Peyer's patch (tissue), 4 donors: ENCODE measurements at places on chromosomes 11 and 22. TPM values are rescaled to one million over a fixed set of nuclear protein-coding genes. Genes with fewer than 3 reads are reported as not detected.

DNA sequence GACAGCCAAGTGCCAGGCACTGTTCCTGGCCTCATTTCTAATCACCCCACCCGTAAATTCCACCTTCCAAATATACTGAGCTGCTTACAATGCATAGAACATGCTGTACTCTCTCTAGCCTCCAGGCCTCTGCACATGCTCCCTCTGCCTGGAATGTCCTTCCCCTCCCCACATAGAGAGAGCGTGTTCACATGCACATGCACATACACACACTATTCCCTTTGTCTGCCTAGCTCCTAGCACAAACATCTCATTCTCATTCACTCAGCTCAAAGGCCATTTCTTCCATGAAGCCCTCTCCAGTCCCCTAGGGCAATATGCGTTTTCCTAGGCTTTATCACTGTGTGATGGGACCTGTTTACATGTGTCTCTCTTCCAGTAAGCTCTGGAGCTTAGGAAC is 144.6 kb downstream of the WT1 start:
- DNase-seq, result no peak

DNA sequence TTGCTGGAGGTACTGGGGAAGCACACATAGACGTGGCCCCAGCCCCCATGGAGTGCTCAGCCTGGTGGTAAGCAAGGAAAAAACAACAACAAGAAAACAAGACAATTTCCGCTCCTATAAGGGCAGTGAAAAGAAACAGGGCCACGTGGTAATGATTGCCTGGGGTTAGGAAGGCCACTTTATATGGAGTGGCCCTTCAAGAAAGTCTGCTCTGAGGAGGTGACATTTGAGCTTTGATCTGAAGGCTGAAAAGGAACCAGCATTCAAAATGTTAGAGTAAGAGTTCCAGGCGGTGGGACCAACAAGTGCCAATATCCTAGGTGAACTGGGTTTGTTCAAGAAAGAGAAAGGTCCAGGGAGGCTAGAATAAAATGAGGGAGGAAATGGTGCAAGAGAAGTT is 87.6 kb downstream of the SCN3B start:
- DNase-seq, result no peak

DNA sequence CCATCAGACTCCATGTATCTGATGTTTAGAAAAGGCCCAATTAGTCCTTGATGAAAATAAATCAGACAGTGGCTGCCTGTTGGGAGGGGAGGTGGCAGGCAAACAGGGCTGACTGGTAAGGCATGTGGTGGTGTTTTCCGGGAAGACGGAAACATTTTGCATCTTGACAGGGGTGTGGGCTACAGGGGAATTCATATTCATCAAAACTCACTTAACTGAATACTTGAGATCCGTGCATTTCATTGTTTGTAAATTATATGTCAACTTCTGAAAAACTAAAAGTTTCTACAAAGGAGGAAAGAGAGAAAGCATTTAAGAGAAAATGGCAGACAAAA is 10.1 kb upstream of the MOB2 start:
- no peak for DNase-seq

GRCh38 chr11:44608651-44608990 is 43.2 kb downstream of the CD82 start:
- DNase-seq, result no peak

- peak; percentile 39 for DNase-seq
Measured at GRCh38 chr11:82959987-82960778, 58.6 kb downstream of the DDIAS start.

- DNase-seq, result no peak
Measured at GRCh38 chr11:26219183-26220117, 112.5 kb upstream of the ANO3 start.

- no peak for DNase-seq
Measured at GRCh38 chr11:58641341-58641740, 18.9 kb downstream of the CNTF start.

GRCh38 chr22:23402275-23403151 is 177.6 kb downstream of the IGLL1 start:
- peak; percentile 88 for DNase-seq

ANO1 gene
- 4.8 TPM for total RNA-seq

- DNase-seq, result no peak
Measured at GRCh38 chr11:72896431-72896830, 82.2 kb downstream of the ATG16L2 start.

DNA sequence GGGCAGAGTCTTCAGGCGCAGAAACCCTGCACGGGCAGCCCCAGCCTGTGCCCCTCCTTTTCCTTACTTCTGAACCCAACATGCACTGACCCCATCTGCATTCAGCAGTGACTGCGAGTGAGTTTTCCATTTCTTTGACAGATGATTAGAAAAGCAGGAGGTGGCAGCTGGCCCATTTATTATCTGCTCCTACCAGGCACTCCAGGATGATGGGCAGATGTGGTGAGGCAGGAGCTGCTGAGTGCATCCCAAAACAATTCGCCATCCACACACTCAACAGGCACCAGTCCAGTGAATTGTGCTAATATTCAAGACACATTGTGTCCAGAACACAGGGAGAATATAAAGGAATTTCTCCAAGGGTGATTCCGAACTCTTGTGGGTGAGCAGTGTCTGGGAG is 208.5 kb downstream of the TENM4 start:
- DNase-seq, result no peak
